Placental pericyte (primary cell): ENCODE measurements at places on chromosomes 11 and 22. TPM values are rescaled to one million over a fixed set of nuclear protein-coding genes. Genes with fewer than 3 reads are reported as not detected.

MMP10 gene
- 0.22 and 22.3 TPM in 2 replicates for total RNA-seq

OR9Q1 gene
- not detected in 2 replicates for total RNA-seq

RIBC2 gene
- total RNA-seq = 0.44 and 3.1 TPM in 2 replicates

MPPED2 gene
- total RNA-seq = not detected in 2 replicates

NPAS4 gene
- total RNA-seq = not detected in 2 replicates

ME3 gene
- 9.6 and 36.1 TPM in 2 replicates for total RNA-seq

UPB1 gene
- 0.14 and 0.22 TPM in 2 replicates for total RNA-seq

HEPN1 gene
- total RNA-seq = not detected in 2 replicates

CKAP5 gene
- 46.0 and 106 TPM in 2 replicates for total RNA-seq

RIMBP3B gene
- 0.29 TPM in 1 of 2 replicates, not detected in the other for total RNA-seq

LARGE1 gene
- 2.4 and 10.6 TPM in 2 replicates for total RNA-seq

GRAP2 gene
- not detected in 2 replicates for total RNA-seq

SCGB2A2 gene
- total RNA-seq = not detected in 2 replicates

C11orf97 gene
- total RNA-seq = not detected in 2 replicates

DNAJB7 gene
- total RNA-seq = not detected in 2 replicates

TESMIN gene
- 0.44 and 0.57 TPM in 2 replicates for total RNA-seq

OR5M10 gene
- not detected in 2 replicates for total RNA-seq

BTBD18 gene
- not detected in 2 replicates for total RNA-seq

ALG8 gene
- 32.6 and 66.6 TPM in 2 replicates for total RNA-seq

JHY gene
- 0.88 and 1.6 TPM in 2 replicates for total RNA-seq

VSTM5 gene
- under 0.01 and 0.29 TPM in 2 replicates for total RNA-seq

MUC5B gene
- total RNA-seq = not detected in 2 replicates

APOA4 gene
- total RNA-seq = not detected in 2 replicates

SHANK2 gene
- 0.44 and 1.6 TPM in 2 replicates for total RNA-seq

TEX54 gene
- not detected in 2 replicates for total RNA-seq

TMPRSS4 gene
- not detected in 2 replicates for total RNA-seq

APOL3 gene
- 11.6 and 11.9 TPM in 2 replicates for total RNA-seq

SLC36A4 gene
- 20.9 and 21.2 TPM in 2 replicates for total RNA-seq

NF2 gene
- total RNA-seq = 48.1 and 151 TPM in 2 replicates

STK33 gene
- total RNA-seq = 0.57 and 1.3 TPM in 2 replicates

SULT4A1 gene
- total RNA-seq = not detected in 2 replicates

EPS8L2 gene
- 51.4 and 51.7 TPM in 2 replicates for total RNA-seq

SLC22A6 gene
- not detected in 2 replicates for total RNA-seq

SCARF2 gene
- 23.8 and 46.0 TPM in 2 replicates for total RNA-seq

OR10A2 gene
- total RNA-seq = not detected in 2 replicates

NAALAD2 gene
- 0.29 and 0.44 TPM in 2 replicates for total RNA-seq

MGAT3 gene
- 0.57 and 1.1 TPM in 2 replicates for total RNA-seq

PGR gene
- total RNA-seq = under 0.01 and 1.6 TPM in 2 replicates

SESN3 gene
- 0.72 and 1.1 TPM in 2 replicates for total RNA-seq

CALCA gene
- total RNA-seq = not detected in 2 replicates

ROM1 gene
- total RNA-seq = 1.3 and 4.6 TPM in 2 replicates

MMP26 gene
- total RNA-seq = not detected in 2 replicates

NOX4 gene
- 0.66 and 18.5 TPM in 2 replicates for total RNA-seq

GGTLC2 gene
- not detected in 2 replicates for total RNA-seq

NAALADL1 gene
- total RNA-seq = 6.8 and 11.0 TPM in 2 replicates

DSCAML1 gene
- not detected in 2 replicates for total RNA-seq

MPZL3 gene
- 0.44 and 0.86 TPM in 2 replicates for total RNA-seq

HTR3A gene
- not detected in 2 replicates for total RNA-seq

TRIM48 gene
- not detected in 2 replicates for total RNA-seq

ASPHD2 gene
- total RNA-seq = 0.66 and 0.86 TPM in 2 replicates

RASL10A gene
- not detected in 2 replicates for total RNA-seq

OR6A2 gene
- 0.57 TPM in 1 of 2 replicates, not detected in the other for total RNA-seq
